ENCODE measurements at places on chromosomes 2 and 18.

DNA sequence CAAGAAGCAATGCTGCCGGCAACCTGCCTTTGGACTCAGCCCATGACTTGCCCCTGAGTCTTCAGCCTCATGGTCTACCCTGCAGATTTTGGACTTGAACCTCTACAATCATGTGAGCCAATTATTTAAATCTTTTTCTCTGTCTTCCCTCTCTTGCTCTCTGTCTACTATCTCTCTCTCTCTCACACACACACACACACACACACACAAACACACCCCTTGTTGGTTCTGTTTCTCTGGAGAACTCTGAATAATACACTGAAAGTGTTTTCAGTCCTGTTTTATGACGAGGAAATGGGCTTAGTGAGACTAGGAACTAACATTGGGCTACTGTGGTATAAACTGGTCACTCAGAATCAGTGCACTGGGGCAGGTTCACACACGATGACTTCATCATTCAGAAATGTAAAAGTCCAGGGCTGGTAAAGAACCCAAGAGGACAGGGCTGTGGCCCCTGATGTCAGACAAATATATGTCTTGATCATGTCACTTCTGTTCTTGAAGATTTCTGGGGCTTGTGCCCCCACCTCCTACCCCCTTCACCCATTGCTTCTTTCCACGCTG is 266.1 kb upstream of the SIX2 start:
- no peak for DNase-seq

- DNase-seq = no peak
These were observed 18.8 kb downstream of the ZEB2 start for GRCh38 chr2:144501118-144501517.

GRCh38 chr18:73784853-73785252 is 362.8 kb downstream of the FBXO15 start:
- DNase-seq = no peak

DNA sequence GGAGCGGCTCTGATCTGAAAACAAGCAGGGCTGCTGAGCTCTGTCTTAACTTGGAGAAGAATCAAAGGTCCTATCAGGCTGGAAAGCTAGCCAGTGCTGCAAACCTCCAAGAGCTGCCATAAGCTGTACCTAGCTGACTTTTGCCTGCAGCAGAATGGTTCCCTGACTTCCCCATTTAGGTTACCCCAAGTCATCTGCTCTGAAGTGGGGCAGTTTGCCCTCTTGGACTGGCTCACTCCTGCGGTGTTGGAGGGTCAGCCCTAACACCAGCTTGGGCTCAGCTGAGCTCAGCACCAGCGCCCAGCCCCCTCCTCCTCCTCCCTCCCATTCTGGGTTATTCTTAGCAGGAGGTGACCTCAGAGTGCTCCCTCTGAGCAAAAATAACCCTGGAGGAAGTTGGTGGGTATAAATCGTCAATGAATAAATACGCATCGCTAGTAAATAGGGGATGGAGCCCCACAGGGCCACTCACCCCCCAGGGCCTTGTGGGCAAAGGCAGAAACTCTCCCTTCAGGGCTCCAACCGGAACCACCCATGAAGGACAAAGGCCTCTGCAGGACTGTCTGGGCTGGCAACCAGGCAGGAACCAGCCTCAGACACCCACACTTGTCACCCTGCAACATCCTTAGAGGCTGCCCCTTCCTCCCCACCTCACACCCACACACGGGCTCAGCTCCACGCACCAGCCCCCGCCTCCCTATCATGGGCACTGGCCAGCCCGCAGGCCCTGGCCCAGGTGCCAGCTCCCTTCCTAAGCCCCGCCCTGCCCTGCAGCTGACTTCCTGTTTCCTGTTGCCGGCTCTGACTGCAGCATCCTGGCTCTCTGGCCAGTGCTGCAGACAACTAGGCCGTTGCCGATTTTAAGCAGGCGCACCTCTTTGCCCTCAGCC is 46.9 kb downstream of the DNMT3A start:
- peak; percentile 84 for DNase-seq

GRCh38 chr2:23536326-23536725 is 151.3 kb downstream of the KLHL29 start:
- no peak for DNase-seq

GRCh38 chr18:2526329-2526728 is 45.0 kb downstream of the METTL4 start:
- no peak for DNase-seq

- no peak for DNase-seq
These were observed 444 bp upstream of the MMADHC start for GRCh38 chr2:149587950-149588487.

GRCh38 chr2:203786549-203787351 is 80.3 kb downstream of the CD28 start:
- no peak for DNase-seq

GRCh38 chr2:237161189-237161588 is 75.5 kb downstream of the COPS8 start:
- no peak for DNase-seq

DNA sequence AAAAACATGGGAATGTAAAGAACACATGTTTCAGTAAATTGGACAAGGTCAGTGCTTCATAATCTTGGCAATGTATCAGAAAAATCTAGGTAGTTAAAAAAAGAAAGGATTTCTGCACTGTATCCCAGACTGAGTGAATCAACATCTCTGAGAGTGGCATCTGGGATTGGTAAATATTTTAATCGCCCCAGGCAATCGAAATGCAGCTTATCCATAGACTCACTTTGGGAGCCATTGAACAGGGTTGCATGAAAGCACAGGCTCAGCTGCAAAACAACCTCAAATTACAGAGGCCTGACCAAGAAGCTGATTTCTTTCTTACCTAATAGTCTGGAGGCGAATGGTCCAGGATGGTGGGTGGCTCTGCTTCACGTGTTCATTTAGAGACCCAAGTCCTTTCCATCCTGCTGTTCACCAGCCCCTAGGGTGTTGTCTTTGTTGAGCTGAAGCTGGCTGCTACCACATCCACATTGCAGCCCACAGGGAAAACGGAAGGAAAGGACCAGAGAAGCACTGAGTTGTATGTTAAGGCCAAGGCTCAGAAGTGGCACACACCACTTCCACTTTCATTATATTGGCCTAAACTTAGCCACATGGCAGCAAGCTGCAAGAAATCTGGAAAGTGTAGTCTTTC is 59.0 kb downstream of the MOGAT1 start:
- no peak for DNase-seq

DNA sequence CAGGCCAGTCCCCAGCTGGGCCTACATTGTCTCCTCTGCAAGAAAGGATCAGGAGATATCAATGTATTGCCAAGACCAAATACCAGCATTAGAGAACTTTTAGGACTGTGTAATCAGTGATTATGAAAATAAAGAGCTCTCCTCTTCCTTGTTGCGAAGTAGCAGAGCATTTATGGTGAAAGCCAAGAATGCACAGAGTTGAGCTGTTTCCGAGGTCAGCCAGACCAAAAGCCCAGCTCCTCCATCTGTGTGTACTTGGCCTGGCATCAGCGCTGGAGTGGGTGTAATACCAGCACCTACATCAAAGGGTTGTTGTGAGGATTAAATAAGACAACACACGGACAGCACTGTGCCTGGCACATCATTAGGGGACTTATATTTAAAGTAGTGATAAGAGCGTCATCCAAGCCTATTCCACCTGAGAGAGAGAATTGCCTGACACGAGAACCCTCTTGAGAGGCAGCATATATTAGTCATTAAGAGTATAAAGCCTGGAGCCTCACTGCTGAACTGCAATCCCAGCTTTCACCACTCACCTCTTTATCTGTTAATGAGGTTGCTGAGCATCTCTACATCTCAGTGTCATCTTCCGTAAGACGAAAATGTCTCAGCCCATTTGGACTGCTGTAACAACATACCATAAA is 7.4 kb upstream of the SLC16A14 start:
- DNase-seq = no peak

- no peak for DNase-seq
These were observed 65.9 kb upstream of the STPG4 start for GRCh38 chr2:47221039-47221438.

GRCh38 chr2:54261537-54261936 is 5.5 kb upstream of the TSPYL6 start:
- no peak for DNase-seq

GRCh38 chr18:58726671-58727070 is 55.4 kb downstream of the MALT1 start:
- no peak for DNase-seq

DNA sequence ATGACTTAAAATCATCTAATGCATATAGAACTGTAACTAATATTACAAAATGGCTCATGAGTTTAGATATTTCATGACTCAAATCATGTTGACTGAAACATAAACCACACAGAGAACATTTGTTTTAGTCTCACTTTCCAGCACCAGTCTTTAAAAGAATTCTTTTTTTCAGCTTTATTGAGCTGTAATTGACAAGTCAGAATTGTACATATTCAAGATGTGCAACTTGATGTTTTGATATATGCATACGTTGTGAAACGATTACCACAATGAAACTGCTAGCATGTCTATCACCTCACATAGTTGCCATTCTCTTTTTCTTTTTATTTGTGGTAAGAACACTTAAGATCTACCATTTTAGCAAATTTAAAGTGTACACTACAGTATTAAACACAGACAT is 25.0 kb upstream of the TMEM178A start:
- DNase-seq = no peak

DNA sequence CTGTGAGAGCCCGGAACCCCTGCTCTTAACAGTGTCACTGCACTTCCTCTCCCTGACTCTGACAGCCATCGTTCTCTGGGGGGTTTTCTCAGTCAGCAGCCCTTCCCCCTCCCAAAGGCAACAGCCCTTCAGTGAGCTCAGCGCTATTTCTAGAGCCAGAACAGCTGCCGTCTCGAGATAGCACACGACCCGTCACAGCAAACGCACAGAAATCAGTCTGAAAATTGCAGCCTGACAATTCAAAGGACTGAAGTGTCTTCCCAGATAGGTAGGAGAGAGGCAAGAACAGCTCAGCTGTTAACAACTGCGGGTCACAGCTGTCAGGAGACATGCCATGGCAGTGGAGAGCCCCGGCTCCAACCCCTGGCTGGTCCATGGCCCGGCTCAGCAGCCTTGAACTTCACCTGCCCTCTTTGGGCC is 45.4 kb downstream of the ST8SIA5 start:
- no peak for DNase-seq

GRCh38 chr2:113926314-113926713 is 36.4 kb downstream of the ACTR3 start:
- DNase-seq = peak; percentile 26

GRCh38 chr18:50866765-50867164 is 12.2 kb upstream of the ME2 start:
- no peak for DNase-seq

GRCh38 chr2:40310303-40310702 is 141.6 kb downstream of the SLC8A1 start:
- no peak for DNase-seq

- no peak for DNase-seq
These were observed 75.7 kb downstream of the MBOAT2 start for GRCh38 chr2:8927510-8928455.

DNA sequence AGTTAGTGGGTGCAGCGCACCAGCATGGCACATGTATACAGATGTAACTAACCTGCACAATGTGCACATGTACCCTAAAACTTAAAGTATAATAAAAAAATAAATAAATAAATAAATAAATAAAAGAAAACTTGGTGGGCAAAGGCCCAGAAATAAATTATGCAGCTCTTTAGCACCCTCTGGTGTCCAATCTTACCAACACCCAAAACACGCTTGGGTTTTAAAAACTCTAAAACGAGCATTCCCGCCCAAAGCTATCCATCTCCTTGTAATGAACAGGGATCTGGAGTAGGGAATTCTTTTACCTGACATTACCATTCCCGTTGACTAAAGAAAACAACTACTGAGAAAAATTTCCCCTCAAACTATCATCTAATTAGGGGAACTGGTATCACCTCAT is 2005.9 kb upstream of the CELF4 start:
- DNase-seq = peak; percentile 9

DNA sequence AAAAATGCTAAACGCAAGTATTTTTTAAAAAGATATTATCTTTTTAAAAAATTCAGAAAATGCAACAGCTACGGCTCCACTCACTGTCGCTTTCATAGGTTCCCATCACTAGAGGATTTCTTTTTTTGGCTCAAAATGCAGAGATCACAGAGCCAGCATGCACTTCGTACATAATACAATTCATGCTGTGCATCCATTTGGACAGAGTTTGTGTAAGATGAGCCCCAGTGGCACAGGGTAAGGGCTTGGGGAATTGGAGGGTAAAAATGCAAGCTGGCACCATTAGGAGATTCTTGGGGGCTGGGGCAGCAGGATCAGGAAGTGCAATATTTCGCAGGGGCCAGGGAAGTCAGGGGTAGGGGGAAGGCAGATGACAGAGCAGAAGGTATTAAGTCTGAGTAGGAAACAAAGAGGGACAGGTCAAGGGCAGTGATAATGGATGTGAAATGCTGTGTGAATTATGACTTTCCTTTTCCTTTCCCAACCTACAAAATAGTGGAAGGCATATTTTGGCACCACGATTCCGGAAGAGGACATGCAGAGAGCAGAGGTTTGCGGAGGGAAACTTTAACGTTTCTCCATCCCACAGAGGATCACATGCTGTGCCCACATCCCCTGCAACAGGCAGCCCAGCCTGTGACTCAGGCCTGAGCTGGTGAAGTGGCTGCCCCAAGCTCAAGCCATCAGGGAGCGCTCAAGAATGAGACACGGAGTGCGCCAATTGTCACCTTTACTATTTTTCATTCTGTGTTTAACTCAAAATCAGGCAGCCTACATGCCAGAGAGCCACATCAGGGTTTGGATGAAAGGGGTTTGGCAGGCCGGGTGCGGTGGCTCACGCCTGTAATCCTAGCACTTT is 4.7 kb downstream of the CAPG start:
- DNase-seq = peak; percentile 88

DNA sequence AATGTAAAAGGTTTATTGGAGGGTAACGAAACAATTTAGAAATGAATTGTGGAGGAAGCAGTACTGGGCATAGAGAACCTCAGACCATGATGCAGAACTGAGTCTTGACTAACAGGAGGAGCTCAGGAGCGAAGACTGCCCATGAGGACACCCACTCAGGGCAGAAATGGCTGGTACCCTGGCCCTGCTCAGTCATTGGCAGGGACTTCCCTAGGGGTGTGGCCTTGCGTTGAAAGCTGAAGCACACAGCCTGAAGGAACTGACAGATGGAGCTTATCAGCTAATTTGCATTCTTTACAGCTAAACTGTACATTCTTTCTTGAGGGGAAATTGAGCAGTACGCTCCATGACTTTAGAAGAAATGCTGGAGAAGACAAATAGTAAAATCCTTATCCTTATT is 57.1 kb downstream of the PDK1 start:
- DNase-seq = no peak

GRCh38 chr18:48962994-48963561 is 12.3 kb upstream of the SMAD7 start:
- DNase-seq = no peak

DNA sequence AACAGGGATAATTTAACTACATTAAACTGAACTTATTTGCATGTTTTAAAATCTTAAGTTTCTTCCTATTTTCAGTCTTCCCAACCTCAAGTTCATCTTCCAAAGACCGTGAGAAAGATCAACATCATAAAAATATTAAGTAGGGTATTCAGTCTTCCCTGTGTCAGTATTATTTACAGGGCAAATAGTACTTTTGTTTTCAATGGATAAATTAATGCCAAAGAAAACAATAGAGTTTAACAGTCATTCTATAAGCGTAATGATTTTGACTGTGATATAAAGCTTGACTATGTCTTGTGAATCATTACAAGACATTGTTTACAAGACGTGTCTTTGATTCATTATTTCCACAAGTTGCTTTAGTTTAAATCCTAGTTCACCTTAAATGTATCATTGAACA is 48.0 kb upstream of the NRXN1 start:
- DNase-seq = no peak
